HCT116 (cell line): ENCODE measurements at places on chromosomes 12 and 14.

GRCh38 chr12:119052001-119052400 lies 70.7 kb downstream of the SRRM4 start:
- no peak for DNase-seq

GRCh38 chr14:50403419-50403818 lies 6.7 kb upstream of the CDKL1 start:
- no peak for DNase-seq

- no peak for DNase-seq
These were observed 1127.0 kb downstream of the BCL11B start for GRCh38 chr14:98144964-98145363.

DNA sequence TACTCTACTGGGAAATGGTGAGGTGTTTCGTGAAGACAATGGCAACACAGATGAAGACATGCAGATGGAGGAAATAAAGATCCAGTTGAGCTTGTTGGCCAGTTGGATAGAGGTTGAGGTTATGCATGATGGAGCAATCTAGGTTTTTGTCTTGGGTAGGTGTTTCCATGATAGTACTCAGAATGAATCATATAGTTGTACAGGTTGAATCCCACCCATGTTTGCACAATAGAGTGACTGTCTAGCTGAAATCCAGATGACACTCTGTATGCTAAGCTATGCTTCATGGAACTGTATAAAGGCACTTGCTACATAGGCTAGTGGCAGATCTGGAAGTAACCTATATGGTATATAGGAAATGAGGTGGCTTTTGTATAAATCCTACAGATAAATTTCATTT lies 264.9 kb downstream of the NAV3 start:
- DNase-seq, result no peak

GRCh38 chr12:63918800-63919300 lies 74.3 kb downstream of the SRGAP1 start:
- DNase-seq, result no peak

DNA sequence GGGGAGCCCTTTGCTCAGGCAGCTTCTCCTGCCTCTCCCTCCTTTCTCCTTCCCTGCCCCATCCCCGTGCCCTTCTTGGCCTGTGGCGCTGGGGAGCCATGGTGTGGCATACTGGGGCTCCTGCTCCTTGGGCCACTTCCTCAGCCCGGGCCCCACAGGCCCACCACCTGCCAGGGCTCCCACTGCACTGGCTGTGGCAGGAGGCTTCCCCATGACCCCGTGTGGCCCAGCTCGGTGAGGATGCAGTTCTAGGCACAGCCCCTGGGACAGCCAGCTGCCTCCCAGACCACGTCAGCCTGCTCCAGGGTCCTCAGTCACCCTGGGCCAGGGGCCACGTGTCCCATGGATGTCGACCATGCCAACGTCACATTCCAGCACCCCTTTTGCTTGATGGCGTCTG lies 13.0 kb upstream of the AMN start:
- DNase-seq, result no peak
